ENCODE measurements at places on chromosomes 7 and 10.

GRCh38 chr7:99805641-99806040 is 21.7 kb upstream of the CYP3A4 start:
- no peak for DNase-seq

DNA sequence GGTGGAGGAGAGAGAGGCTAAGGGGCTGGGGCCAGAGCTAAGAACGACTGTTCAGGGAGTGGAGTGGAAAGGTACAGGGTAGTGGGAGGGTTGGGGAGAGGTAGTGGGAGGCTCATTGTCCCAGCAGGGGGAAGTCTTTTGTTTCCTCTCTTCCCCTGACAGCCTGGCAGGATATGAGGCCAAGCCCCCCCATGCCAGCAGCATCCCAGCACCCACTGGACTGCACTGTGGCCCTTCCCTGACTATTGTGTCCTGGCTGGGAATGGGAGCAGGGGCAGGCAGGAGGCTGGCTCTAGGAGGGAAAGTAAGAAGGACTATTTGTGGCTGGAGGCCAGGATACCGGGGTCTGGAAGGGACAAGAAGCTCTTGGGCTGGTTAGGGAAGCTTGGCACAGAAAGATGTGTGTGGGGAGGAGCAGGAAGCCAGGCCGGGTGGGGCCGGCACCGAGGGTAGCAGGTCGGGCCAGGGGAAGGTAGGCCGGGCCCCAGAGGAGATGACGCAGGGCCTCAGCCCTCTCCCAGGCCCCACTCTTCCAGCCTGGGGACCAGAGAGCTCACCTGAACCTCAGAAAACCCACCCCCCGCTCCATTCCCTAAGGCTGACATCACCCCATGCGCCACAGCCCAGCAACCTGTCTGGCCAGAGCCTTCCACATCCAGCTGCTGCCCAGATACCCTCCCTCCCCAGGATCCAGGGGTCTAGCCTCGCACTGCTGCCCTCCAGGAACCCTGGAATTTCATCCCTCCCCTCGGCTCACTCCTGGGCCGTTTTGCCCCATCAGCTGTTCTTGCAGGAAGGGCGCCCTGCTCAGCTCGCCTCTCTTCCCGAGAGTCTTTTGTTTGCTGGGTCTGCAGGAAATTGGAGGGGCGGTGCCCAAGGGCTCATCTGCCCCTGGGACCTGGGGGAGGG is 8.8 kb upstream of the EPHB4 start:
- peak; percentile 71 for DNase-seq

- no peak for DNase-seq
Observed at GRCh38 chr7:70585071-70585470, 546.9 kb upstream of the GALNT17 start.

DNA sequence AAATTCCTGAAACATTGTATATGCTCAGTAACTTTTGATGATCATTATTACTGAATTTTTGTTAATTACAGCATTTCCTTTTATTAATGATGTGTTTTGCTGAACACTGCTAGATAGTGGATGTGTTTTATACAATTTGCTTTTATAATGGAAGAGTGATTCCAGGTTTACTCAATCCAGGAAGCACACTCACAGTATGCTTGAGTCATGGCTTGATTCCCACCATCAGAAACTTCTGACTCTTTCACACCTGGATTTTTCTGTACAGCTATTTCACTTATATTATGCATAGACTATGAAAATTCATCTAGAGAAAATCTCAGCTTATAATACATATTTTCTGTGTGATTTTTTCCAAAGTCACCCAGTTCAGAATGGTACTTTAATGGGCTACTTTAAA is 1040.9 kb downstream of the GRM8 start:
- no peak for DNase-seq

DNA sequence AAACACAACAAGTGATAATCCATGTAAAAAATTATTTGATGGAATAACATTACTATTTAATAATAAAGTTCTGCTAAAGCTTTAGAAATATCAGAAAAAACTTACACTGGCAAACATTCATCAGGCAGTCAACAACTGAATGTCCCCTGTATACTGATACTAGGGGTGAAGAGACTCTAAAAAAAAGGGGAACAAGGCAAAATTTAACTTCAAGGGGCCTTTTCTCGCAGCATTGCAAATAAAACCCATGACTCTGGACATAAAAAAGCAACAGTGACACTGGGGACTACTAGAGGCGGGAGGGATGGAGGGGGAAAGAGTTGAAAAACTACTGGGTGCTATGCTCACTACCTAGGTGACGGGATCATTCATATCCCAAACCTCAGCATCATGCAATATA is 5.8 kb upstream of the IFRD1 start:
- no peak for DNase-seq

DNA sequence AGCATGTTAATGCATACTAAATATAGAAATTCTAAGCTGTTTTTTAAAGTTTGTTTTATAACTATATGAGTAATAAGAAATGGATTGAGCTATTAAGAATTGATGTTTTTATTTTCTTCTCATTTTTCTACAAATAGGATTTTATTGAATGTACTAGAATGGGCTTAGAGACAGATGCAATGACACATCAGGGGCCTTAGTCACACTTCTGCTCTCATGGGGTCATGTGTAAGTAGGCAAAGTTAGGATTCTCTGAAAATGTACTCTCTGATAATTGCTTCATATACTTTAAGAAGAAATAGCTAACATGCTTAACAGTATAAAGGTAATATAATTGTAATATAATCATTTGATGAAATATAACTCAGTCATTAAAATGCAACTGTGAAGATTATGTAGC is 154.6 kb downstream of the ZNF438 start:
- DNase-seq: no peak

DNA sequence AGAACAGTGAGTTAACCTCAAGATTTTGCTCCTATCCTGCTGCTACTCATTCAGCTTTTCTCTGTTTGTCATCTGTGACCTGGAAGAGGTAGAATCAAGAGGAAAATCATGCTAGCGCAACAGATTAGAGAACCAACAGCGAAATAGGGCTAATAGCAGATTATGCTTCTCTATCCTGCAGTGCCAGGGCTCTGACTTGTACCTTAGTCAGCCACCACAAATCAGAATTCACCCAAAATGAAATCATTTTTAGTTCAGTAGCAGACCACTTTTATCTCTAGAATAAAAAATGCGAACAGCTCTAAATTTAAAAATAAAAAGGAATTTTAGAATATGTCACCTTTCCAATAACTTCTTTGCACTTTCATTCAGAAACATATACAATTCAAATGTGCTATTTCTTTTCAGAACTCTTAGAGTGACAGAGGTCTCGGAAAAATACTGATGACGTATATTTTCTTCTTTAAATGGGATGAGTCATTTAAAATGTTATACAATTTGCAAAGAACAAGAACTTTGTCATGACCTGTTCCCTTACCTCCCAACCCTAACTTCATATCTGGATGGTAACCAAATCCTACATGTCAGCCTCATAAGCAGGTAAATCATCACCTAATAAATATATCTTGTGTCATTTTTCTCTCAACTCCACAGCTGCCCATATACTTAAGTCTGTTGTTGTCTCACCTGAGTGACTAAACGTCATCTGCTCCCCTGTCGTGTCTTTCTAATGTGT is 896.4 kb downstream of the PCDH15 start:
- no peak for DNase-seq
